ENCODE measurements at places on chromosomes 16 and 17.

DNA sequence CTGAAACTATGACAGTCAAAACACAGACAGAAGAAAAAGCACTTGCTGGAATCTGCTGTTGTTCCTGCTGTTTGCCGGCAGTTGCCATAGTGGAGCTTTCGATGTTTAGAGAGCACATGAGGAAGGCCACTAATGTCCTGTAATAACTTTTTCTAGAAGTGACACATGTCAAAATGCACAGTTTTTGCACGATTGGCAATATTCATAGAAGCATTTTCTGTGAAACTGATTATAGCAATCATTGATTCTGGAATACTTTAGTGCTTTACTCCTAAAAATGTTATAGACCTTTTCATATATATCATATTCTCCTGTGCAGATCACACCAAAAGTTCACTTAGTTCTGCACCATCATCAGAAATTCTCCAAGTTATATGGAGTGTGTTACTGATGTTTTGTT, 407.0 kb upstream of the SOX9 start:
- DNase-seq: no peak

GRCh38 chr17:77924757-77925336, 33.7 kb upstream of the TNRC6C start:
- no peak for DNase-seq

GRCh38 chr16:11903906-11904305, 11.8 kb downstream of the GSPT1 start:
- DNase-seq: no peak

- no peak for DNase-seq
Observed at GRCh38 chr17:43754947-43755346, 3.6 kb downstream of the SOST start.

DNA sequence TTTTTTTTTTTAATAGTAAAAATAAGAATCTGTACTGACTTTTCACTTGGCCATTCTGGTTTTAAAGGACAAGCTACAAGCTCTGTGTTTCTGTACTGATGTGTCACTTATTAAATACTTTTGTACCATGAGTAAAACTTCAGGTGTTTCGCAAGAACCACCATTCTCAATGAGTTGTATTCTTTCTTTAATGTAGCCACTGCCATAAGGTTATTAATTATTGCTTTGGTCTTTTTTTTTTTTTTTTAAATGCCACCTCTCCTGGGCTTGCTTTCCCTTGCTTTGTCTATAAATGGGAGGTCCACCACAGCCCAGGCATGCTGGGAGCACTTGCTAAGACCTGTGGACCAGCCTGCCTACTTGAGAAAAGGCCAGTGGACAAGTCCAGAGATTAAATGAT, 8.4 kb downstream of the ARL2BP start:
- DNase-seq: no peak

- DNase-seq: no peak
Observed at GRCh38 chr17:16329519-16330271, 23.6 kb downstream of the CENPV start.
